ENCODE measurements at places on chromosomes 2 and 18. TPM values are rescaled to one million over a fixed set of nuclear protein-coding genes. Genes with fewer than 3 reads are reported as not detected.

UGT1A4 gene
- not detected for total RNA-seq

ALLC gene
- total RNA-seq = not detected

GAREM1 gene
- total RNA-seq = 0.53 TPM

LIMS4 gene
- 6.3 TPM for total RNA-seq

SGPP2 gene
- not detected for total RNA-seq

FAP gene
- total RNA-seq = 12.9 TPM

COL3A1 gene
- 2.6 TPM for total RNA-seq

IL1F10 gene
- not detected for total RNA-seq

SPC25 gene
- 18.8 TPM for total RNA-seq

MYO7B gene
- 0.27 TPM for total RNA-seq

KYNU gene
- 7.9 TPM for total RNA-seq

PAX3 gene
- not detected for total RNA-seq

GPR45 gene
- total RNA-seq = not detected

REEP1 gene
- 0.40 TPM for total RNA-seq
